Activated T-helper 1 cell treated with Interleukin-2 at 50 U/mL for 16 hours (primary cell): ENCODE measurements at places on chromosomes 5 and 9.

- no peak for DNase-seq
Measured at GRCh38 chr5:134070725-134071613, 43.5 kb upstream of the TCF7 start.

DNA sequence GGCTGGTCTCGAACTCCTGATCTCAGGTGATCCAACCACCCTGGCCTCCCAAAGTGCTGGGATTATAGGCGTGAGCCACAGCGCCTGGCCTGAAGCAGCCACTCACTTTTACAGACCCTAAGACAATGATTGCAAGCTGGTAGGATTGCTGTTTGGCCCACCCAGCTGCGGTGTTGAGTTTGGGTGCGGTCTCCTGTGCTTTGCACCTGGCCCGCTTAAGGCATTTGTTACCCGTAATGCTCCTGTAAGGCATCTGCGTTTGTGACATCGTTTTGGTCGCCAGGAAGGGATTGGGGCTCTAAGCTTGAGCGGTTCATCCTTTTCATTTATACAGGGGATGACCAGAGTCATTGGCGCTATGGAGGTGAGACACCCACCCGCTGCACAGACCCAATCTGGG is 1.5 kb downstream of the CA9 start:
- DNase-seq: no peak

- no peak for DNase-seq
Measured at GRCh38 chr9:131138676-131139075, 13.3 kb downstream of the NUP214 start.

DNA sequence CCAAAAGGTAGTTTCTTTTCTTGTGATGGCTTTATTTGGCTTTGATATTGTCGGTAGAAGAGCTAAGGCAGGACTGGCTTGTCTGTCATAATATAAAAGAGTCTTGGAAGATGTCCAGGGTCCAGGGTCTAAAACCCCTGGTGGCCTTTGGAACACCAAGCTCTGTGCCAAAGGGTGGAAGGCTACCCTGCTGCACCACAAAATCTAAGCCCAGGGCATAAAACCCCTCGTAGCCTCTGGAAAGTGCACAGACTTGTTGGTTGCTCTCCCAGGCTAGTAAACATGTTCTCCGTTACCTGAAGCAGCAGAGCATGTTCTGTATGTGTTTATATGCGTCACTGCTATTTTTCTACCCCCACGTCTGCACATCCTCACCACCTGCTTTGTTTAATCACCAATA is 75.5 kb downstream of the OSTF1 start:
- DNase-seq: no peak

DNA sequence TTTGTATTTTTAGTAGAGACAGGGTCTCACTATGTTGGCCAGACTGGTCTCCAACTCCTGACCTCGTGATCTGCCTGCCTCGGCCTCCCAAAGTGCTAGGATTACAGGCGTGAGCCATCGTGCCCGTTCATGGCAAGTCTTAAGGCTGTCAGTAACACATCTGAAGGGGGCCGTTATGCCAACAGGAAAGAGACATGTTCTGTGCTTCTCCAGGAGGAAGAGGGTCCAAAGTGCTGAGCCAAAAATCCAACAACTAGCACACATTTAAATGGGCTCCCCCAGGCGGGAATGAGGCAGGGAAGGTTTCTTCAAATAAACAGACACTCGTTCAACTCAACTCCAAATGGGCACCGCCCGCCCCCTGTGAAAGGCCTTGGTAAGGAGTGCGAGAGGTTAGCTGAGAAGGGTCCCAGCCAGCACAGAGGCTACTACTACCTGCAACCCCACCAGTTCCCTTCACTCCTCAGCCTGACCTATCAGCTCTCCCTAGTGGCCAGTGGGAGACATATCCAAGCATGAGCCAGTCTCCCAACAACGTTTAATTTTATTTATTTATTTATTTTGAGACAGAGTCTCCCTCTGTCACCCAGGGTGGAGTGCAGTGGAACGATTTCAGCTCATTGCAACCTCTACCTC is 84.1 kb upstream of the DMRT1 start:
- no peak for DNase-seq

DNA sequence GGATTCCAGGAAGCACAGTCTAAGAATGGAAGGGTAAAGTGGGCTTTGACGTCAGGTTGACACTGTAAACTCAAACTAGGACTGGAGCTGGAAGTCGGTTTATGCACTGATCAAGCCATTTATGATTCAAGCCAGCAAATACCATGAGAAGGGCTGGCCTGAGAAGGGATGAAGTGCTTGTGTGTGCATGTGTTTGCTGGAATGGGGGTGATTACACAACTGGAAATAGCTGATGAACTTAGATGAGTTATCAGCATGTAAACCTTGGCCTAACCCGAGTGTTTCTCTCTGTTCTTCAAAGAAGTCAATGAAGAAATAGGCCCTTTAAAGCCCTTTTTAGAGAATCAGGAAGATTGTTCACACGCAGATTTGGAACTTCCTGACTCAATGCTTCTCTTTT is 287.6 kb downstream of the RFX3 start:
- DNase-seq: no peak

DNA sequence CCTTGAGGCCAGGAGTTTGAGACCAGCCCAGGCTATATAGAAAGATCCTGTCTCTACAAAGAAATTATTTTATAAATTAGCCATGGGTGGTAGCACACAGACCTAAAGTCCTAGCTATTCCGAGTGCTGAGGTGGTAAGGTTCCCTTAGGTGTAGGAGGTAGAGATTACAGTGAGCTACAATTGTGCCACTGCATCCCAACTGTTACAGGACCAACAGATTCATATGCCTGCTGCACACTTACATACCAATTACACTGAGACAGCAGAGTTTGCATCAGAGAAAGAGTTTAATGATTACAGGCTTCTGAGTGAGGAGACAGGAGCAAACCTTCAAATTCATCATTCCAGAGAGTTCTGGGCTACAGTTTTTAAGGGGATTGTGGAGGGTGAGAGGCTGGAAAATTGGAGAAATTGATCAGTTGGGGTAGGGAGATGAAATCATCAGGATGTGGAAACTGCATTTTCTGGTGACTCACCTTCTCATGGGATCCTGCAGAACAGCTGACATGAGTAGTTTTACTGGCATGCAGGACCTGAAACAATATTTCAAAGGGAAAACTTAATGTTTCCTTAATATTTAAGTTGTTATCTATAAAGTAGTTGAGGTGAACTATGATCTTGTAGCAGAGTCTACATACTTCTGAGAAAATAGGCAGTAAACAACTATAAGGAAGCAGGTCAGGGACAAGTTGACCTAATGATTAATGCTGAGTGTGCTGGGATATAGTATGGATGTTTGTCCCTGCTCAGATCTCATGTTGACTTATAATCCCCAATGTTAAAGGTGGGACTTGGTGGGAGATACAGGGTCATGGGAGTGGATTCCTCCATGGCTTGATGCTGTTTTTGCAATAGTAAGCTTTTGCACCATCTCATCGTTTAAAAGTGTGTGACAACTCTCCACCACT is 54.7 kb downstream of the ANXA2R start:
- DNase-seq: no peak

DNA sequence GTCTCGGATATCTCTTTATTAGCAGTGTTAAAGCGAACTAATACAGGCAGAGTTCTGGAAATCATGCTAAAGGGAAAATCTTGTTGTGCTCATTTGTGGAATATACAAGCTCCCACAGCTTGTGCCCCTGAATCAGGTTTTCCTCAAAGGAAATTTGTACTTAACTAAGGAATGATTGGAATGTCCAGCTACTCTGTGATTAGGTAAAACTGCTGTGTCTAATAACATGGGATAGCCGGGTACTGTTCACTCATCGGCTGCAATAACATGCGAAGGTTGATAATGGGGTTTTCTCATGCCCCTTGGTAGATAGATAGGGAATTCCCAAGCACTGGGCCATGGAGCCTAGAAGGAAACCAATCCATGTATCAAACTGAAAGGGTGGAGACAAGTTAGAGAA is 306.7 kb downstream of the NR2F1-AS1 start:
- DNase-seq: no peak

DNA sequence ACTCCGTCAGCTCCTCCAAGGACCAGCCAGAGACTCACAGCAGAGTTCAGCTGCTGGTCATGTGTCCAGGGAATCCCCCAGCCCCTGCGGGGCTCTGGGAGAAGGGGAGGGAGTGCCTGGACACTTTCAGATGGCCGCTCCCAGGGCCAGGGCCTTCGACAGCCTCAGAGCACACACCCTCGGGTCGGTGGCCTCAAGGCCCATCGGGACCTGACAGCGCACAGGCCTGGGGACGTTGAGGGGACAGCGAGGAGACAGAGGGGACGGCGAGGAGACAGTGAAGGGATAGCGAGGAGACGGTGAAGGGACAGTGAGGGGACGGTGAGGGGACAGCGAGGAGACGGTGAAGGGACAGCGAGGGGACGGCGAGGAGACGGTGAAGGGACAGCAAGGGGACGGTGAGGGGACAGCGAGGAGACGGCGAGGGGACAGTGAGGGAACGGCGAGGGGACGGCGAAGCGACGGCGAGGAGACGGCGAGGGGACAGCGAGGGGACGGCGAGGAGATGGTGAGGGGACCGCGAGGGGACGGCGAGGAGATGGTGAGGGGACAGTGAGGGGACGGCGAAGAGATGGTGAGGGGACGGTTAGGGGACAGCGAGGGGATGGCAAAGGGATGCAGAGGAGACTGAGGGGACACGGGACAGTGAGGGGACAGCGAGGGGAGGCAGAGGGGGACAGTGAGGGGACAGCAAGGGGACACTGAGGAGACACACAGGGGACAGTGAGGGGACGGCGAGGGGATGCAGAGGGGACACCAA is 47.3 kb downstream of the SLC12A7 start:
- DNase-seq: no peak

- DNase-seq: no peak
Measured at GRCh38 chr5:119897537-119898370, 268.4 kb downstream of the FAM170A start.

DNA sequence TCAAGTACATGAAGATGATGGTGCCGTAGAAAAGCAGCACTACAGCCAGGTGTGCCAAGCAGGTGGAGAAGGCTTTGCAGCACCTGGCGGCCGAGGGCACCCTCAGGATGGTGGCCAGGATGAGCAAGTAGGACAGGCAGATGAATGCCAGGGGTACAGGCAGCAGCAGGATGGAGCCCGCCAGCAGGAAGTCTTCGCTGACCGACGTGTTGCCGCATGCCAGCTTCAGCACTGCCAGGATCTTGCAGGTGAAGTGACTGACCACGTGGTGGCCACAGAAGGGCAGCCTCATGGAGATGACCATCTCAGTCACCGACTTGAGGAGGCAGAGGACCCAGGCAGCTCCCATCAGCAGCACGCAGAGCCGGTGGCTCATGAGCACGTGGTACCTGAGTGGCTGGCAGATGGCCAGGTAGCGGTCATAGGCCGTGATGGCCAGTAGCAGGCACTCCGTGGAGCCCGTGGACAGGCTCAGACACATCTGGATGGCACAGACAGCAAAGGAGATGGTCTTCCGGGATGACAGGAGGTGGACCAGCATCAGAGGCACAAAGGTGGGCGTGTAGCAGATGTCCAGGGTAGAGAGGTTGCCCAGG is 482 bp downstream of the OR13J1 start:
- DNase-seq: no peak

DNA sequence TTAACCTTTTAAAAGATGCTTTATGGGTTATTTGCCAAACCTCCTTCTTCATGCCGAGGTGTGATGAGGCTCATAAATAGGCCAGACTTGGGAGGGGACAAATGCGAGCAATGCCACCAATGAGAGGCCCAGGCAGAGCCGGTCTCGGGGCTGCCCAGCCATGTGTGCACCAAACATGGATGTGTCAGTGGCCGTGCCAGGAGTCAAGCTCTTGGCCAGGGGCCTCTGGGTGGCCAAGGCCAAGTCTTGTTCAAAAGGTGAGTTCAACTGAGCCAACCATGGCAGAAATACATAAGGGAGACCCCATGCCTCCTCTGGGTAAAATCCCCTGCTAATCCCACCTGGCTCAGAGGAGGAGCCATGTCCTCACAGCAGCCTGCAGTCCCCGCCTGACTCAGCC is 10.9 kb upstream of the LCN15 start:
- no peak for DNase-seq

DNA sequence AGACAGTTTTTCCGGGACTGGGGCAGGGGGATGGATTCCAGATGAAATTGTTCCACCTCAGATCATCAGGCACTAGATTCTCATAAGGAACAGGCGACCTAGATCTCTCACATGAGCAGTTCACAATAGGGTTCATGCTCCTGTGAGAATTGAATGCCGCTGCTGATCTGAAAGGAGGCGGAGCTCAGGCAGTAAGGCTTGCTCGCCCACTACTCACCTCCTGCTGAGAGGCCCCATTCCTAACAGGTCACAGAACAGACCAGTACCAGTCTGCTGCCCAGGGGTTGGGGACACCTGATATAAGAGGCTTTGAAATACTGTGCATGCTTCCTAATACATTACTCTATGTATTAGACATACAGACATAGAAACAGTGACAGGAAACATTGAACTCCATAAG is 41.1 kb downstream of the PTPRD start:
- no peak for DNase-seq

DNA sequence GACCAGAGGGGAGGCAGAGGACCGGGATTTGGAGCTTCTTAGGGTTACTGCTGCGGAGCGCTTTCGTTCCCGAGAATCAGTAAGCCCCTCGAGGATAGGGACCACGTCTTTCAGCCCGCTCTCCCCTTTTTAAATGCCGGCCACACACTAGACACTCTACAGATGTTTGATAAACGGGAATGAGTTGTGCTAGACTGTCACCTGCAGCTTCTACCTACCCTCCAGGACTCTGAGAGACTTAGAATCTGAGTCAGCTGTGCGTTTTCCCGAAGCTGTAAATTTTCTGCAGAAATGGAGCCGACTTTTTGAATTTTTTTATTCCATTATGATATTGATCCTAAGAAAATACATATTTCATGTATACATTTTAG is 670 bp downstream of the CCDC171 start:
- DNase-seq: no peak

GRCh38 chr5:14209222-14209822 is 66.2 kb downstream of the TRIO start:
- DNase-seq: no peak
